ENCODE measurements at places on chromosomes 6 and 20. TPM values are rescaled to one million over a fixed set of nuclear protein-coding genes. Genes with fewer than 3 reads are reported as not detected.

DNA sequence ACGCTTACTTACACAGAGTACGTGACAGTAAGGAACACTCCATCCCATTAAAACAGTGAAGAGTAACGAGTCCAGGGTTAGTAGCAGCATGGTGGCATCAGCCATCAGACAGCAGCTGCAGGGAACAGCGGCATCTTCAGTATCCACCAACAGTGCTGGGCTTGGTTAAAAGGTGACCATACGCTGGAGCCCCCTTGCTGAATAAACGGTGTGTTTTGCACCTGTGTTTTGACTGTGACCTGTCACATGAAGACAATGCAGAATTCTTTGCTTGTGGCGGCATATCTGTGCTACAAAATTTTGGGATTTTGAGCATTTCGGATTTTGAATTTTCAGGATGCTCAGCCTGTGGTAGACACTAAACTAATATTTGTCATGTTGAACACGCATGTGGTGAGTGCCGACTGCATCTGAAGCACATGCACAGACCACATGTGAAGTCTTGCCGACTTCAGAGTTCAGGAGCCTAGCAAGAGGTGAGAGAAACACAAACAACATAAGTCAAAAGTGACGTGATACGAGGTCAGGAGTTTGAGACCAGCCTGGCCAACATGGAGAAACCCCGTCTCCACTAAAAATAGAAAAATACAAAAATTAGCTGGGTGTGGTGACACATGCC, 69.3 kb upstream of the FRMD1 start:
- DNase-seq, result no peak
- peaks cover 5% of the 10 kb centered on the region for H3K27me3 ChIP-seq
- no peak overlapping the region for H3K27ac ChIP-seq

DNA sequence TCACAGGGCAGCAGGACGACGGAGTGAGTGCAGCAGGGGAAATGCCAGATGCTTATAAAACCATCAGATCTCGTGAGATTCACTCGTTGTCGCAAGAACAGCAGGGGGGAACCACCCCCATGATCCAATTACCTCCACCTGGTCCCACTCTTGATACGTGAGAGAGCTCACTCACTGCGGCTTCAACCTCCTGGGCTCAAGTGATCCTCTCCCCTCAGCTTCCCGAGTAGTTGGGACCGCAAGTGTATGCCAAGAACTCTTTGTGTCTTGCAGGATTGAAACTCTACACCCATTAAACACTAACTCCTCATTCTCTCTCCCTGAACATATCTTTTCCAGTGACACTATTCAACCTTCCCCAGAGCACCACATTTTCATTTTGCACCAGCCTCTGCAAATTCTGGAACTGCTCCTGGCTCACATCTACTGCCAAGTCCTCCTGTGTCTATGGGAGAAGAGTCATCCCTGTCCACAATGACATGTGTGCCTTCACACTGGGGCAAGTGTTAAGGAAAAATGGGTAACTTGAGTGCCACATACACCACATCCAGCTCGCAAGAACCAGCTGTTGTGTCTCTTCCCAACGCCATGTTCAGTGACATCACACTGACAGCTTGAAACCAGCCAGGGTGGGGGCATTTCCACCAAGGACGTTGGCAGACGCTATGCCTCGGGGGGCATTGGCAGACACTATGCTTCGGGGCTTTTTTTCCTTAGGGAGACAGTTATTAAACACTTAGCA, 14.7 kb upstream of the TAF4 start:
- H3K4me3 ChIP-seq, result no peak overlapping the region
- H3K36me3 ChIP-seq, result no peaks in the 10 kb centered on the region
- H3K4me1 ChIP-seq, result no peaks in the 10 kb centered on the region
- H3K27ac ChIP-seq, result no peak overlapping the region
- no peak for DNase-seq

- H3K27me3 ChIP-seq, result peaks cover 25% of the 10 kb centered on the region
- H3K4me1 ChIP-seq, result no peaks in the 10 kb centered on the region
- no peak for DNase-seq
- no peak overlapping the region for H3K27ac ChIP-seq
- H3K4me3 ChIP-seq, result no peak overlapping the region
- H3K36me3 ChIP-seq, result no peaks in the 10 kb centered on the region
Measured at GRCh38 chr20:62583424-62583920, 58.8 kb upstream of the SLCO4A1 start.

GRCh38 chr6:91865889-91866288, 1279.0 kb upstream of the MAP3K7 start:
- no peaks in the 10 kb centered on the region for H3K4me1 ChIP-seq
- H3K4me3 ChIP-seq, result no peak overlapping the region
- no peak overlapping the region for H3K27ac ChIP-seq

DNA sequence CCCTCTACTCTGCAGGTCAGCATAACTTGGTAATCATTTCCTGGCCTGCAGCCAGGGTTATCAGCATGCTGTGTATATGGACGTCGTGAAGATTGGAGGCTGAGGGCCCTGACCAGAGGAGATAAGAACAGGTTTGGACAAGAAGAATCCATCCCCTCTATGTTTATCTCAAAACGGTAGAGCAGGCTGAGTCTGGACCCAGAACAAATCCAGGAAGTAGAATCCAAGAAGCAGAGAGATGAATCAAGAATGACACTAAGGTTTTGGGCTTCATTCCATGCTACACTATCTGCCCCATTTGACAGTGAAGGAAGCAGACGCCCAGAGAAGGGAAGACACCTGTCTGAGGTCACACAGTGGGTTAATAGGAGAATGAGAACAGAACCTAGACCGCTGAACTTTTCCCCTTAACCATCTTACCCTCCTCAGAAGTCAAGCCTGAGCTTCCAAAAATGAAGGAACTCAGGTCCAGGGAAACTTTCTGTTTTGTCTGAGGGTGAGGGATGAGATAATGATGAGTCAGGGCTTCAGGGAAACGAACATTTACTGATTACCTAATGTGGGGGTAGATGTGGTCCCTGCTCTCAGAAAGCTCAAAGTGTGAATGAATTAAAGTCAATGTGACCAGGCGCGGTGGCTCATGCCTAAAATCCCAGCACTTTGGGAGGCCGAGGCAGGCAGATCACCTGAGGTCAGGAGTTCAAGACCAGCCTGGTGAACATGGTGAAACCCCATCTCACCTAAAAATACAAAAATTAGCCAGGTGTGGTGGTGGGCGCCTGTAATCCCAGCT, 9.4 kb upstream of the COMMD7 start:
- no peaks in the 10 kb centered on the region for H3K27me3 ChIP-seq
- no peak for DNase-seq
- no peak overlapping the region for H3K27ac ChIP-seq
- H3K4me1 ChIP-seq, result no peaks in the 10 kb centered on the region
- H3K36me3 ChIP-seq, result no peaks in the 10 kb centered on the region

OR2J3 gene
- total RNA-seq, result not detected

DNA sequence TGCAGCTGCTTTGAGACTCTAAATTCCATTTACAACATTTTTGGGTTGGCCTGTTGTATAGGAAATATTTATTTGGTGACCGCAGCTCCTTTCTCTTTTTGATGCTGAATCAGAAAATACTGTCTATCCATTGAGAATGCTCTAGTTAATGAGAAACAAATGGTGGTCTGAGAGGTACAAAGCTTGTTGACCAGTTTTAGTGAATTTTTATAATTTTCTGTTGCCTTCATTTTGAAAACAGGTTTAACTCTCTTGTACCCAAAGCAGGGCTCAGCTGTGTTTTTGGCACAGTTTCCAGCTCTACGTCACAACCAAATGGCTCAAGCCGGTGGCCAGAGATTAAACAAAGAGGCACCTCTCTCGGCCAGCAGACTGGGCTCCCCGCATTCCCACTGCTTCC, 113.2 kb downstream of the FNDC1 start:
- no peak overlapping the region for H3K4me3 ChIP-seq
- no peaks in the 10 kb centered on the region for H3K4me1 ChIP-seq
- no peak overlapping the region for H3K27ac ChIP-seq
- H3K27me3 ChIP-seq, result no peaks in the 10 kb centered on the region

SLC22A1 gene
- 3.7 TPM for total RNA-seq

C20orf144 gene
- total RNA-seq, result 0.29 TPM

ASIP gene
- total RNA-seq, result not detected

DNA sequence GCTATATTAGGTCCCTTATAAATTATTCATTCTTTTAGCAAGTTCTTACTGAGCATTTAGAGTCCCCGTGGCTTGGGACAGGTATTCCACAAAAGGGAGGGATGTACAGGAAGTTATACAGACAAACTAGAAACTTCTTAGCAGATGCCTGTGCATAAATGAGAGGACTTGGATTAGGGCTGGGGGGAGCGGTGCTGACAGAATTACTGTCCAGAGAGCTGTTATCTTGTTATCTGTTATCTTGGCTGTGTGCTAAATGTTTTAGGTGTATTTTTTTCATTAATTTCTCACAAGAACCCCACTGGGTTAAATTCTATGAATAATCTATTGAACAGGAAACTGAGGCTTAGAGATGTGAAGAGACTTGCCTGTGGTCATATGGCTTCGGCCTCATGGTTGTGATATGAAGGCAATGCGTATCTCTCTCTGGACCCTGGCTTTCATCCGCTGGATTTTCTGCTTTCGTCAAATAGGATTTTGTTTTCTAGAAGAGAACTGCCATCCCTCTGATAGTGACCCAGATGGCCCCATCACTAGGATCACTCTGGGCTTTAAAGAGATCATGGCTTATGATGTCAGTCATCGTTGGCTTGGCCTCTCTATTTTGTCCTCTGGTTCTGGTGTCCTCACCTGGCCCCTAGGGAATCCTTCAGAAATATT, 32.3 kb upstream of the RREB1 start:
- no peak for DNase-seq
- H3K4me1 ChIP-seq, result peaks cover 13% of the 10 kb centered on the region
- no peaks in the 10 kb centered on the region for H3K36me3 ChIP-seq
- no peak overlapping the region for H3K27ac ChIP-seq
- no peak overlapping the region for H3K4me3 ChIP-seq
- H3K27me3 ChIP-seq, result peaks cover 67% of the 10 kb centered on the region

- H3K4me1 ChIP-seq, result no peaks in the 10 kb centered on the region
- H3K27ac ChIP-seq, result no peak overlapping the region
- no peaks in the 10 kb centered on the region for H3K36me3 ChIP-seq
- DNase-seq, result no peak
- peaks cover 25% of the 10 kb centered on the region for H3K27me3 ChIP-seq
Measured at GRCh38 chr6:33993091-33993490, 152.8 kb downstream of the GRM4 start.

DNA sequence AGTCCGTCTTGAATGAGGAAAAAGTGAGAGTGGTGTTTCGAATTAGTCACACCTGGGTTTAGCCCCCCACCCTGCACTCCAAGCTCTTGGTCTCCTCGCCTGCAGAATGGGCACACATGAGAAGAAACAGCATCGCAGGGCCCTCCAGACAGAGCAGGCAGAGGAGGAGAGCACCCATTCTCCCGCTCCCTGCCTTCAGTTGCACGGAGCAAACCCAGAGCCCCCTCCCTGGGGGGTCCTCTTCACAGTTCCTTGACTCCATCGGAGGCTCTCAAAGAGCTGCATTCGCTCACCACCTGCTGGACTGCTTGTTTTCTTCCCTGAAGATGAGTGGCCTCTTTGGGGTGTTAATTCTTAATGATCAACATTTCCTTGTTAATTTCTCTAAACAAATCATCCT, 5.1 kb downstream of the CST7 start:
- H3K27ac ChIP-seq, result peak overlapping the region; percentile 67
- peaks cover 49% of the 10 kb centered on the region for H3K4me1 ChIP-seq
- no peak for DNase-seq
- no peaks in the 10 kb centered on the region for H3K27me3 ChIP-seq
- peak overlapping the region; percentile 39 for H3K4me3 ChIP-seq
- peaks cover 59% of the 10 kb centered on the region for H3K36me3 ChIP-seq

NKAPL gene
- 0.16 TPM for total RNA-seq

Measured in activated T-helper 1 cell treated with anti-CD3 and anti-CD28 coated beads, Interleukin-12 subunit alpha, Interleukin-12 subunit beta, Interleukin-2, Interleukin-4 antibody, amounts not matched to agents 30 ng/mL and 10 ng/mL and 1 ng/mL, durations not matched to agents 14 hours and 24 hours and 36 hours (primary cell).